GM23248 (cell line): ENCODE measurements at places on chromosomes 6 and 20. TPM values are rescaled to one million over a fixed set of nuclear protein-coding genes. Genes with fewer than 3 reads are reported as not detected.
A peak's percentile ranks its signal among the peaks of the same experiment; 100 is the strongest.

FAM217A gene
- total RNA-seq = not detected in 2 replicates

OLIG3 gene
- total RNA-seq = not detected in 2 replicates

POLH gene
- 27.6 and 28.6 TPM in 2 replicates for total RNA-seq

NKAPL gene
- 0.97 and 1.9 TPM in 2 replicates for total RNA-seq

AKAP7 gene
- 8.2 and 11.5 TPM in 2 replicates for total RNA-seq

NFKBIE gene
- 2.3 and 6.3 TPM in 2 replicates for total RNA-seq

CTCFL gene
- not detected in 2 replicates for total RNA-seq

CCDC167 gene
- total RNA-seq = 35.8 and 41.2 TPM in 2 replicates

SPATS1 gene
- not detected in 2 replicates for total RNA-seq

SPEF1 gene
- not detected in 2 replicates for total RNA-seq

SALL4 gene
- not detected in 2 replicates for total RNA-seq

ATP6V1G2 gene
- 0.89 and 1.8 TPM in 2 replicates for total RNA-seq

ASIP gene
- not detected in 2 replicates for total RNA-seq

APOM gene
- 0.76 and 3.3 TPM in 2 replicates for total RNA-seq

PMEPA1 gene
- total RNA-seq = 6.1 and 6.6 TPM in 2 replicates

SAYSD1 gene
- total RNA-seq = 17.2 and 20.2 TPM in 2 replicates

LRRC1 gene
- total RNA-seq = 1.8 and 5.6 TPM in 2 replicates

- DNase-seq = peak; percentile 3
Measured at GRCh38 chr20:59300333-59301081, at the start of gene EDN3. TSS of gene EDN3 (plus strand) at chr20:59300611. CDS start at chr20:59300813, 202 bp downstream.

- peak; percentile 80 for DNase-seq
Measured at GRCh38 chr6:100620085-100620840, 155.5 kb upstream of the SIM1 start.

DNA sequence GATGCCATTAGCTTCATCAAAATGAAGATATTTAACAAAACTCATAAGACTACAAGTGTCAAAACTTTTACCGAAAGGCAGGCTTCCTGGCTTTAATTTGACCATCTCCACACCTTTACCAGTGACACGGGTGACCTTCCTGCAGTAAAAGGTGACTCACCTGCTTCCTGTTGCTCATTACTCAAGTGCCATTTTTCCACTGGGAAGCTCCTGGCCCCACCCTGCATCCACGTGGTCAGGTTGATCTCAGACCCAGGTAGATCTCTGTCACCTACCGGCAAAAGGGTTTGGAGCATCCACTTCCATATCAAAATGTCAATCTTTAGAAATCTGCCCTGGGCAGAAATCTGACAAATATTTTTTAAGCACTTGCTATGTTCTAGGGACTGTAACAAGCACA, 31.9 kb upstream of the CDH4 start:
- no peak for DNase-seq

DNA sequence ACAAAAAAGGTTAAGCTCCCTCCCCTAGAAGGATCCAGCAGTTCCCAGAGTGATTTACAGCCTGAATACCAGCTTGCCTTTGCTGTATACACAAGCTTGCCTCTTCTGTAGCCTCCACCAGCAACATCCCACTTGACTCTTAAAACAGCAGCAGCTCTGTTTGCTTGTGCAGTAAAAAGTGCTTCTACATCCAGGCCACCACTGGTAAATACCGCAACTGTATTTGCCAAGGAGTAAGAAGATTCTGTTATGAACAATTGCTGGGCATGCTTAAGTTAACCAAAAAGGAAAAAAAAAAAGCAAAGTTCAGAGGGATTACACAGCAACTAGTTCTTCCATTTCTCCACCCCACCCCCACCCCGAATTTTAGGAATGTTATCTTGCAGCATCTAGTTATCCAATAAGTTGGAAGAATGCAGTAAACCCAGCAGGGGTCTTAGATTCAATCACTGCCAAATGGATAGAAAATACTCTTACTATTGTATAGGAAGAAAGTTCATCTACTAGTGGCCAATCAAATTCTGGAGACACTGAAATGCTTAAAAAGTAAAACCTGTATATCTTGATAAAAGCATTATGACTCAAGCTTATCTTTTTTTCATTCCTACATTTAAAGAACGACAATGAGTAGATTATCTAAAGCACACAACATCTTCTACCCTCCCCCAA, 4.8 kb downstream of the SALL4 start:
- no peak for DNase-seq

- no peak for DNase-seq
Measured at GRCh38 chr20:47141941-47142773, 214.3 kb downstream of the ZMYND8 start.

DNA sequence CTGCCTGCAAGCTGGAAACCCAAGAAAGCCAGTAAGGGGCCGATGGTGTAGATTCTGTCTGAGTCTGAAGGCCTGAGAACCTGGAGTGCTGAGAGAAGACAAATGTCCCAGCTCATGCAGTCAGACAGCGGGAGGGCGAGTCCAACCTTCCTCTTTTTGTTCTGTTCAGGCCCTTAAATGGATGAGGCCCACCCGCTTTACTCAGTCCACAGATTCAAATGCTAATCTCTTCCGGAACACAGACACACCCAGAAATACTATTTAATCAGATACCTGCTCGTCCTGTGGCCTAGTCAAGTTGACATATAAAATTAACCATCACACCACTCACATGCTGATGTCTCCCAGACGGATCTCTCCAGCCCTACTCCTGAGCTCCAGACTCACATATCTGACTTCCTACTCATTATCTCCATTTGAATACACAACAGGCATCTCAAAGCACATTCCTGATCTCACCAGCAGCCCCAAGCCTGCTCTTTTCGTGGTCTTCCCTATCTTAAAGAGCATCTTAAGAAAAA, 26.7 kb upstream of the SRC start:
- peak; percentile 28 for DNase-seq

- no peak for DNase-seq
Measured at GRCh38 chr6:54188846-54189245, 77.6 kb downstream of the MLIP start.

GRCh38 chr20:42609618-42610017, 580.1 kb downstream of the PTPRT start:
- no peak for DNase-seq

DNA sequence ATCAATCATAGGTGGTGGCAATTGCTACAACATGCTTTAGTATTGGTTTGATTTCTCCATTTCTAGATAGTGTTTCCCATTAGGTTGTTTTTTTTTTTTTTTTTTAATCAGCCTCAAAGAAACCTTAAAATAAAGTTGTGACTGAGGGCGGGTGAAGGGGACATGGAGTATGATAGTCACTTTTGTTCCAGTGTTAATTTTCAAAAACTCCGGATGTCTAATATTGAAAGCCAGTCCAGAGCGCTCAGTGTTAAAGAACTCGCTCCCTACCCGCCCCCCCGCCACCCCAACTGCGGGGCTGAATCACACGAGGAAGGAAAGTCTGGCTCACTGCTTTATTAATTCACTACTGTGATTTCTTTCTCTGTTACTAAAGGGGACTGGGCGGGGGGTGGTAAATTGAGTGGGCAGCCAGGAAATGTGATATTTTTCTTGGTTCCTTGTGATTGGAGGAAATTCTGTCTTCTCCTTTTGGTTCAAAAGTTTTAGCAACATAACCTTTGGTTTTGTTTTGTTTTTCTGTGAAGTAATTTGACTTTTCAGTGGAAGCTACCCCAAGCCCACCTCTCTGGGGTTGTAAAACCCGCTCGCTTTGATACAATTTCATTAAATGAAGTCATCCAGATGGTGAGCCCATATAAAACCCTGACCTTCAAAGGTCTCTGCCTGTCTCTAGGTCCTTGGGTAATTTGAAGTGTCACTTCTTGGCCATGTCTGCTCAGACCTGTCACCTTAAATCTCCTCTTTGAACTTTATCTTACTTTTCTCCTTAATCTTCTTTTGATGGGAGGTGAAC, 38.0 kb downstream of the TNFAIP3 start:
- DNase-seq = peak; percentile 88

DNA sequence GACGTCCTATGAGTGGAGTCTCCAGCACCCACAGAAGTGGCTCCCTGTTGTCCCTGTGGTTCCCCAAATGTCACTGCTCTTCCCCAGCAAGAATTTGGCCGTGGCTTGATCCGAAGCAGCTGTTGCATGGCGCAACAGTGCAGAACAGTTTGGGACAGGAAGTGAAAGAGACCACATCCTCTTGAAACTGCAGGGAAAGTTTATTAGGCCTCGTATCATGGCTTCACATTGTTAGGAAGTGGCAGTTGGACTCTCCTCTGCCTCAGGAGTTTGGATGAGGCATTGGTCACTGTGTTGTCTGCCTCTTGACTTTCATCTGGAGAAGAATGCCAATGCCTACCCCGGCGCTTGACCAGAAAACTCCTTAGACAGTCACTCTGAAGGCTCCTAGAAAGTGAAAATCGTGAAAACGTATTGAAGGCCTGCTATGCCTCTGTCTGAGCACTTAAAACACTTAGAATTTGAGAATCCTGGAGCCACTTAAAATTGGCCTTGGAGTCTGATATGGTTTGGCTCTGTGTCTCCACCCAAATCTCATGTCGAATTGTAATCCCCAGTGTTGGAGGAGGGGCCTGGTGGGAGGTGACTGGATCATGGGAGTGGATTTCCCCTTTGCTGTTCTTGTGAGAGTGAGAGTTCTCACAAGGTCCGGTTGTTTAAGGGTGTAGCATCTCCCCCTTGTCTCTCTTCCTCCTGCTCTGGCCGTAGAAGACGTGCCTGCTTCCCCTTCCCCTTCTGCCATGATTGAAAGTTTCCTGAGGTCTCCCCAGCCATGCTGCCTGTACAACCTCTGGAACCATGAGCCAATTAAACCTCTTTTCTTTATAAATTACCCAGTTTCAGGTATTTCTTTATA, 334.9 kb upstream of the JARID2 start:
- DNase-seq = no peak

DNA sequence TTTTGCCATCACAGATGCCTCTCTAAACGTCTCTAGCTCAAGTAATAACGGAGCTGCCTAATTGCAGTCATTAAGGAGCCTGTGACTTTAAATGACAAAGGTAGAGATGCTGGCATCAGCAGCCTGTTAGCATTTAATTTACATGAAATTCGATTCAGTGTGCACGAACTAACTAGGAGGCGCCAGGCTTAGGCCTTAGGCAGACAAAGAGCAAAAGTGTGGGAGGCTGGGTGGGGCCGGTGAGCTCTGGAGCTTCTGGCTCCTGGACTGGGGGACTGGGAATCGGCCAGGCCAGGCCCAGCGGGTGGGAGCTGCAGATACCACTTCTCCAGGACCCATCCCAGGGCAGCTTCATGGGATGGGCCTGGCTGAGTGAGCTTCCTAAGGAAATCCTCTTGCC, 170.0 kb upstream of the AGPAT4 start:
- peak; percentile 76 for DNase-seq

- no peak for DNase-seq
Measured at GRCh38 chr6:168791917-168792316, 350.9 kb downstream of the SMOC2 start.

- DNase-seq = no peak
Measured at GRCh38 chr20:17161673-17162481, 65.0 kb upstream of the PCSK2 start.

- DNase-seq = peak; percentile 34
Measured at GRCh38 chr20:1005452-1006027, 3.4 kb upstream of the RSPO4 start.

DNA sequence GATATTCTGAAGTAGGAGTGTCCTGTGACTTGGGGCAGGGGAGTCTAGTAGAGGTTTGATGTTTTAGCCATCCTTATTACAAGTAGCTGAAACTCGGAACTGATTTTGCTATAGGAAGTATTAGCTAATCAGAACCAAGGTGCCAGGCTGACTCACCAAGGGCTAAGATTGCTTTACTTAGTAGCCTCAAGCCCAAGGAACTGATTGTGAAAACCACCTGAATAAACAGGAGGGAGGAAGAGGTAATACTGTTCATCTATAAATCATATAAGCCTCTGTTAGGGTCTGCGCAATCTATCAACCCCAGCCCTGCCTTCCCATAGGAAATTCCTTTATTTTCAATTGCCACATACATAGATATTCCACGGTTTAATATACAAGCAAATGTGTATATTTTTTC, 54.4 kb downstream of the GNAS start:
- peak; percentile 86 for DNase-seq

DNA sequence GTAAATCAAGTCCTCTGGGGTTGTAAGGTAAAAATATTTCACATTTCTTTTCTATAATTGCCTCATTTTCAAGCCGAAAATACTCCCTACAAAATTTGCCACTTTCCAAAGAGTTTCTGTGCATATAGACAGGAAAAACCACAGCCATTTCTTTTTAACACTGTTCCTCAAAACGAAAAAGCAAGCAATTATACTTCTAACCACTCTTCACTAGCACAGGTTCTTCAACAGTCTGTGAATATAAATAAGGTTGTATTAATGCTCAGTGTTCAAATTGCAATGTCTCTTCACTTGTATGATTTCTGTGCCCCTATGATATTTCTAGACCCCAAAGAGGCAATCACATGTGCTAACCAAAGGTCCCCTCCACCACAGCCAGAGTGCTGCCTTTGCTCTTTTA, 206.0 kb downstream of the SIM1 start:
- no peak for DNase-seq

- no peak for DNase-seq
Measured at GRCh38 chr6:103674790-103675189, 1184.9 kb downstream of the HACE1 start.

DNA sequence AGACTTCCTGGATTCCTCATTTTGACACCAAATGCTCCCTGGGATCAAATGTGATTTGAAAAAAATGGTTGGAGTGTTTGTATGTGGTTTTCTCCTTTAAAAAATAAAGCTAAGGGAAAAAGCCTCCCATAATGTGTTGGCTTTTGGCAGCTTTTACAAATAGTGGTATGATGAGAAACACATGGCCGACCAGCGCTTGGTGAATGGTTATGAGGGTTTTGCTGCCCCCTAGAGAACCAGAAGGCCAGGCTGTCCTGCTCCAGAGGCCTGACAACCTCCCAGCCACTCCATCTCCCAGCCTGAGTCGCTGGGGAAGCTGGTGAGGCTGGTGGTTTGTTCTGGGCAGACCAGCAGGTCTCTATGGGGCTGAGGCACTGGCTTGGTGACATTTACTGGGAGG, 69.3 kb downstream of the CLIC5 start:
- peak; percentile 95 for DNase-seq

- no peak for DNase-seq
Measured at GRCh38 chr6:148915810-148916209, 169.0 kb downstream of the UST start.

GRCh38 chr6:142336787-142337186, 35.0 kb downstream of the ADGRG6 start:
- DNase-seq = no peak

- DNase-seq = no peak
Measured at GRCh38 chr20:5488823-5489222, 172.1 kb upstream of the PROKR2 start.

DNA sequence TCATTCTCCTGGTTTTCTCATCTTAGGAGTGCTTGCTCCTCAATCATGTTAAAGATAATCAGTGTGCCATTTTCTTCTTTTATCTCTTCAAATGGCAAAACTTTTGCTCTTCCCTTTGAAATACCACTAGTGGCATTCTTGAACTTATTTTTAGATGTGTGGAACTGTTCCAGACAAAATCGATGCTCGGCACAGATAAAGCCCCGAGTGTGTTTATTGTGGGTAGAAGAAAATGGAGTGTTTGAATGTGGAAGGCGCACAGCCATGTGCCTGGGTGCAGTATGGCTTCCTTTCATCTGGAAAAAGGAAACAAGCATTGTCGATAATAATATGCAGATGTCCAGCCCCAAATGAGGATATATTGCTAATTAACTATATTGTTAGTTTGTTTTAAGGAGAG, 42.4 kb downstream of the ISM1 start:
- no peak for DNase-seq

- DNase-seq = no peak
Measured at GRCh38 chr20:8344106-8344505, 212.0 kb downstream of the PLCB1 start.

GRCh38 chr6:148708707-148709106, 38.1 kb upstream of the UST start:
- no peak for DNase-seq
